ENCODE measurements at places on chromosomes 7 and 10. TPM values are rescaled to one million over a fixed set of nuclear protein-coding genes. Genes with fewer than 3 reads are reported as not detected.

ZNF853 gene
- 0.07 TPM for total RNA-seq

STK32C gene
- total RNA-seq = 21.4 TPM

PILRA gene
- total RNA-seq = not detected

OPN1SW gene
- total RNA-seq = not detected

TET1 gene
- 0.69 TPM for total RNA-seq

DYDC2 gene
- not detected for total RNA-seq

SPDYE16 gene
- not detected for total RNA-seq

PCGF5 gene
- total RNA-seq = 34.0 TPM

PLA2G12B gene
- not detected for total RNA-seq

TAS2R5 gene
- total RNA-seq = 0.10 TPM

DNAJB6 gene
- 115 TPM for total RNA-seq

FAM25G gene
- not detected for total RNA-seq

DNAJC12 gene
- 0.39 TPM for total RNA-seq

KCNH2 gene
- total RNA-seq = not detected

AKR1D1 gene
- not detected for total RNA-seq

LRRC18 gene
- total RNA-seq = not detected

NPSR1 gene
- total RNA-seq = not detected

CD36 gene
- 9.4 TPM for total RNA-seq

CNPY1 gene
- not detected for total RNA-seq

NXPH1 gene
- not detected for total RNA-seq

PLXDC2 gene
- total RNA-seq = 1.1 TPM

SCIN gene
- total RNA-seq = 0.13 TPM

WEE2 gene
- total RNA-seq = not detected

CDK14 gene
- 11.4 TPM for total RNA-seq

STEAP1 gene
- total RNA-seq = 27.2 TPM

CLEC2L gene
- not detected for total RNA-seq

TFR2 gene
- total RNA-seq = 0.44 TPM

PKD2L1 gene
- not detected for total RNA-seq

OR6V1 gene
- total RNA-seq = not detected

CUBN gene
- 6.8 TPM for total RNA-seq

NRP1 gene
- 134 TPM for total RNA-seq

VGF gene
- 0.20 TPM for total RNA-seq

PNLIP gene
- total RNA-seq = not detected

PPP1R3A gene
- total RNA-seq = not detected

CYP2C19 gene
- not detected for total RNA-seq

CABCOCO1 gene
- 0.53 TPM for total RNA-seq

ABCC2 gene
- total RNA-seq = 0.07 TPM

HIP1 gene
- 25.1 TPM for total RNA-seq

ADCY1 gene
- 0.07 TPM for total RNA-seq

PRPS1L1 gene
- not detected for total RNA-seq
